ENCODE measurements at places on chromosomes 7 and 10.

DNA sequence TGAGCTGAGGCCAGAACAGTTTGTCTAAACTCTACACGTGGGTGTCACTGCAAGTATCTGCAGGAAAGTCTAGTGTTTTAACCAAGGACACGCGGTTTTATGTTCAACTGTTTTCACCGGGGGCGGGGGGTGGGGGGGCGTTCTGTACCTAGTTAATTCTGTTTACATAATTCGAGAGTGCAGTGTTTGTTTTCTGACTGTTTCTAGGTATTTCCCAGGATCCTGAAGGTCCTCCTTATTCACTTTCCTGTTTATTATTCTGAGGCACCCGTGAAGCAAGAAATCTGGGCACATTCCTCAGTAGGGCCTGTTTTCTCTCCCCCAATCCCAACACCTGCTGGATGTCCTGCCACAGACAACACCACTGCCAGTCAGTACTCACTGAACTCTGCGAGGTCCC is 7.6 kb downstream of the LOXL4 start:
- DNase-seq, result no peak

GRCh38 chr10:938941-939678 is 7.6 kb upstream of the LARP4B start:
- no peak for DNase-seq

DNA sequence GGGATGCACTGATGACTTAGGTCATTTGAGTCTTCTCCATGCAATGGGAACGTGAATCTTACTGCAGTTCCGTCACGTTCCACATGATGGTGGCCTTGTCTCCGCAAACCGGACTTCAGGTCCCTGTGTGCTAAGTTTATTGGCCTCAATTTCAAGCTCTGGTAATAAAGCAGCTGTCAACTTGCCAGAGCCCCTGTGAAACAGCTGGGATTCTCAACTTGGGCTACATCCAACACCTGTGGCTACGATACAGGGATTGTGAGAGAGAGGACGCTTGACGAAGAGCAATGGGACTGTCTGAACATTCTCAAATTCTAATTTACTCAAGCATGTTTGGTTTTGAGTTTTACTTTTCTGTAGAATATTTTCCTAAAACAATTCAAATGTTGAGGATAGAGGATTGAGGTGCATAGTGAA is 174.2 kb downstream of the PTN start:
- DNase-seq, result peak; percentile 79

DNA sequence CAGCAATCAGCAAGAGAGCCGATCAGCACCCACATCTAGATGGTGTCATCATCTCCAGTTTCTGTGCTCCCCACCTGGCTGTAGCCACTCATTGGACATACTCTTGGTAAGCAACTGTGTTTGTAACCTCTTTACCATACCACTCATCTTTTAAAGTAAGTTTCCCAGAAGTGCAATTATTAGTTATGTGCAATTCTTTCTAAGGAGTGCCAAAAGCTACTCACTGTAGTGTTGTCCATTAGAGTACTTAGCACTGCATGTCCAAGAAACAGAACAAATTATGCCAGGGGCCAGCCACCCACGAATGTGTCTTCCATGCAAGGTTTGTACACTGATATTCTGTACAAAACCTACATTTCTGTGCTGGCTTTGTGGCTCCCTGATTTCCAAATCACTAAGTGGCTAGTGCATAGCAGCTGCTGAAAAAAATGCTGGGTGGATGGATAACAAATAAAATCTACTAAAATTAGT is 131.9 kb downstream of the SRPK2 start:
- DNase-seq, result no peak

GRCh38 chr7:103934508-103934907 is 55.0 kb downstream of the RELN start:
- no peak for DNase-seq

- DNase-seq, result no peak
Measured at GRCh38 chr7:19899529-19899928, 126.1 kb upstream of the TMEM196 start.

GRCh38 chr10:117616179-117616578 is 73.6 kb downstream of the EMX2 start:
- DNase-seq, result no peak

GRCh38 chr10:30744106-30744505 is 114.6 kb upstream of the LYZL2 start:
- no peak for DNase-seq

DNA sequence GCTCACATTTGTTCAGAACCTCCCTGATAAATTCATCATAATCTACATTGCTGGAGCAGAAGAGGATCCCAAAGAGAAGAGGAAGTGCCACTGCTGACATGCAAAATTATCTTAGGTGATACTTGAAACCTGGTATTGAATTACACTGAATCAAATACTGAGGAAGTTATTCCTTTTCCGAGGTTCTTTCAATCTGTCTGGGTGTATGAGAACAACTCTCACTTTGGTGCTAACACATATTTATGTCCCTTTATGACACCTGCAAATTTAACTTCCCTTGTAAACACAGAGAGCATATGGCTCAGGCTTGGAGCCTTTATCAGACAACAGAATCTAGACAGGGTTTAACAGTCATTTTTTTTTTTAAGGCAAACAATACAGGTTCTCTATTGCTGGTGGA is 131.4 kb downstream of the SRPK2 start:
- peak; percentile 92 for DNase-seq

DNA sequence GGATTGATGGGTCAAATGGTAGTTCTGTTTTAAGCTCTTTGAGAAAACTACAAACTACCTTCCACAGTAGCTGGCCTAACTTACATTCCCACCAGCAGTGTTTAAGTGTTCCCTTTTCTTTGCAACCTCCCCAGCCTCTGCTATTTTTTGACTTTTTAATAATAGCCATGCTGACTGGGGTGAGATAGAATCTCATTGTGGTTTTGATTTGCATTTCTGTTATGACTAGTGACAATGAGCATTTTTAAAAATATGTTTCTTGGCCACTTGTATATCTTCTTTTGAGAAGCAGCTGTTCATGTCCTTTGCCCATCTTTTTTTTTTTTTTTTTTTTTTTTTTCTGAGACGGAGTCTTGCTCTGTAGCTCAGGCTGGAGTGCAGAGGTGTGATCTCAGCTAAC is 155.2 kb upstream of the BMPER start:
- peak; percentile 42 for DNase-seq

GRCh38 chr7:90773269-90773668 is 177.1 kb downstream of the CDK14 start:
- no peak for DNase-seq

DNA sequence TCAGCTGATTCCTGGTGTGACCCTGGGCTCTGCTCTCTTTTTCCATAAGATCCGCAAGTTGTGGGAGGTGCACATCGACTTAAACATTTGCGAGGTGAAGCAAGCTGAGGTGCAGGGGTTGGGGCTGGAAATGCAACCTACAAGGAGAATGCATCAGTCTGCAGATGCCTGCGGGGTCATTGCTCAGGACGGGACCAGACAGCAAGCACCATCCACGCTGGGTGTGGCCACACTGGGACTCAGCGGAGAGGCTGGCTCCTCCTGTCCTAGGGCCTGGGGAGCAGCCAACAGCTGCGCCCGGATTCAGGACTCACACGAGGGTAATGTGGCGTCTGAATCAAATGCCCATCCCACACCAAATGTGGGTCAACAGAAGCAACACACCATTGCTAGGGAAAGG is 33.8 kb downstream of the STK32C start:
- no peak for DNase-seq

GRCh38 chr7:24255139-24255538 is 28.9 kb upstream of the NPY start:
- no peak for DNase-seq

DNA sequence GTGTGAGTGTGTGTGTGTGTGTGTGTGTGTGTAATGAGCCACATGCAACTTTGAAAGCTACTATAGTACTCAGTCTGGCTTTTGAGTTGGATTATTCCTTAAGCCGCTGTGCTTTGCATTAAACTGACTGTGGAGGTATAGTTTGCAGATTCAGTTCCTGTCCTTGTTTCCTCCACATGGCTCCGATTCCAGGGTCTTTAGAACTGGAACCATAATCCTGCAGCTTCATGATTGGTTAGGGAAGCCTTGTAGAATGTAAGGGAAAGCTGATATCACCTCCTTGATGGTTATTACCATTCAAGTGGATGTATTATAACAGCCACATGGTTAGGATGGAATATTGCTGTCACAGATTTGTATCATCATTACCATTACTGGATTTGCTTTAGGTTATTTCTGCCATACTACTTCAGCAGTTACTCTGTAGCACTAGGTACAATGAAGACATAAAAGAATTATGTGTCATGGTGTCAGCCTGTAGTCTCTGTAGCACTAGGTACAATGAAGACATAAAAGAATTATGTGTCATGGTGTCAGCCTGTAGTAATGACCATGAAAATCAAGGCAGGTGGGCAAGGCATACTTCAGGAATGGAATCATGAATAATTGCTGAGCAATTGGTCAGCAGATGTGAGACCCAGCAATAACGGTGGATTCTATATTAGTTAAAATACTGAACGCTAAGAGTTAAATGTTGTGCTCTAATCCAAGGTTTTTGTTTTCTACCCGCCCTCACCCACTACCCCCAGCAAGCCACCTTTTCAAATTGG is 275.1 kb upstream of the FZD1 start:
- DNase-seq, result no peak

- DNase-seq, result no peak
Measured at GRCh38 chr10:97494151-97494550, 4.1 kb downstream of the MMS19 start.

GRCh38 chr7:15559416-15559928 is 2.3 kb downstream of the AGMO start:
- DNase-seq, result no peak

- DNase-seq, result no peak
Measured at GRCh38 chr7:92762851-92763250, 73.5 kb downstream of the CDK6 start.

DNA sequence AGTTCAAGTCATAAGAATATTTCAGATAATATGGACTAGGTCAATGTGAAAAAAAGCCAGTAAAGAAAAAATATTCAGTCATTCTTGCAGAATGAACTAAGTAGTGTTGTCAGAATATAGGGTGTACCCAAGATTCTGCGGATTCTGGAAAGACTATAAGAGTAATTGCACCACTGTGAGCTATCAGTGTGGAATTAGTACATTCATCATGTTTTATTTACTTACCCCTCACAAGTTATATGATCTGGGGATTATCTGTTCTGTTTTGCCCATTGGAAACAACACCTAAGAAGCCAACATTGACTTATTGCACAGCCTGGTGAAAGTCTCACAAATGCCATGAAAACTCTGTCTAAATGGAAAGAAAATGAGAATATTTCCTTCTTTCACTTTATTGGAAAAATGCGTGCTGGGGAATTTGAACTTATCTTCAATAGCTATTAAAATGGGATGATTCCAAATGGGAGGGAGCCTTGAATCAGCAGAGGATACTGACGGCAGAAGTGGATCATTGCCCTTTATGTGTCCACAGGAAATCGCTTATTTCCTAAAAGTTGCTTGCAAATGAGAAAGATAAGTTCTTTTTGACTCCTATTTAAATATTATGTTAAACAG is 563.3 kb upstream of the POM121L12 start:
- DNase-seq, result no peak

DNA sequence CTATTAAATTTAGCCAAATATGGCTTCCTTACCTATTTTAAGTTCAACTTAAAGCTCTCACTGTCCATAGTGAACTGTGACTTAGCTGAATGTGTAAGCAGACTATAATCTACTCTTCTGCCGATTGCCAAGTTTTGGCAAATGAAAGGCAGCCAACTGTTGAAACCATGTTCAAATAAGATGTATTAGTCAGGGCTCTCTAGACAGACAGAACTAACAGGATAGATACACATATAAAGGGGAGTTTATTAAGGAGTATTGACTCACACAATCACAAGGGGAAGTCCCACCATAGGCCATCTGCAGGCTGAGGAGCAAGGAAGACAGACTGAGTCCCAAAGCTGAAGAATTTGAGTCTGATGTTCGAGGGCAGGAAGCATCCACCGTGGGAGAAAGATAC is 837.7 kb upstream of the AUTS2 start:
- no peak for DNase-seq

DNA sequence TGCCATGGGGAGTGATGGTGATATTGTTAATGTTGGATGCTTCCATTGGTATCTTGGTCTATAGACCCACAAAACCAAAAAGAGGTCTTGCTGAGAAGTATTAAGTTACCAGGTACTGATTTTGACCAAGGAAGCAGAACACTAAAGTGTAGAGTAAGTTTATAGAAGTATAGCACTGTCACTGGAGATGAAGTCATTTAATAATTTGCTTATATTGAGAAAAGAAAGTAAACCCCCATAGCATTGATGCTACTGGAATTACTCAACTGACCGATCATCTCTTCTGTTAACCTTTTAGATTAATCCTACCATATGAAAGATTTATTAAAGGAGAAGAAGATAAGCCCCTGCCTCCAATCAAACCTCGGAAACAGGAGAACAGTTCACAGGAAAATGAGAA is 183.2 kb downstream of the RTKN2 start:
- no peak for DNase-seq

GRCh38 chr10:33102071-33102470 is 144.0 kb upstream of the ITGB1 start:
- no peak for DNase-seq

DNA sequence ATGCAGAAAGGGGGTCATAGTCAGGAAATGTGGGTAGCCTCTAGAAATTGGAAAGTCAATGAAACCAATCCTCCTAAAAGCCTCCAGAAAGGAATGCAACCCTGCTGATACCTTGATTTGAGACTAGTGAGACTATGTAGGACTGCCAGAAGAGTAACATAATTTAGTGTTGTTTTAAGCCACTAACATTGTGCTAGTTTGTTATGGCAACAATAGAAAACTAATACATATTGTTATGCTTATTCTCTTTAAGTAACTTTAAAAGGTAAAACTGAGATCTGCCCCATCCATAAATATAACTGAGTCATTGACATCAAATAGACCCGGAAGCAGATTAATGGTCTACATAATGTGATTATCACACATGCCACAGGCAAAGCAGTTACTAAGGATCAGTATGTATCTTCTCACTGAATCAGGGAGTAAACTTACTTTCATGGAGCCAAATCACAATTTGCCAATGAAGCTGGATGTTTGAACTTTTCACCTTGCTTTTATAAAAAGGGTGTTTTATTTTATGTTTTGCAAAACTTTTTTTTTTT is 146.4 kb upstream of the TMEM106B start:
- no peak for DNase-seq

GRCh38 chr10:117569610-117570390 is 27.3 kb downstream of the EMX2 start:
- no peak for DNase-seq

DNA sequence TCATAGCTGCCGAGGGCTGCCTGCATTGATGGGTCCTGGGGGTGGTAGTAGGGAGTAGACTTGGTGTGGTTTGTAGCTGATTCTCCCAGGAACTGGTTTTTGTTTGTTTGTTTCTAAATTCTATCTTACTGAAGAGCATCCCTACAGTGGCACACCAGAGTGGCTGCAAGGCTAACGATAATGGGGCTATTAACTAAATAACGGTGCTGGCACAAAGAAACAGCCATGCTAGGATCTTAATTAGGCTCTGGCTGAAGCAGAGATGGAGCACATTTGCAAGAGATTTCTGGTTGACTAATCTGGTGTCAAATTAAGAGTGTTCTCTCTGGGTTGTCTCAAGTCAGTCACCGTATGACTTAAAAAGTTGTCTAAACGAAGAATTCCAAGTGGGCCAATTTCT is 590.0 kb downstream of the NRG3 start:
- DNase-seq, result no peak

- DNase-seq, result peak; percentile 19
Measured at GRCh38 chr7:144391823-144392255, 11.7 kb downstream of the NOBOX start.

- no peak for DNase-seq
Measured at GRCh38 chr7:132347123-132347522, 229.1 kb downstream of the PLXNA4 start.

All from NCI-H526 treated with DMSO at 0.1 percent for 48 hours (cell line).